Lung microvascular endothelial cell (primary cell): ENCODE measurements at places on chromosomes 3 and 15. TPM values are rescaled to one million over a fixed set of nuclear protein-coding genes. Genes with fewer than 3 reads are reported as not detected.
A peak's percentile ranks its signal among the peaks of the same experiment; 100 is the strongest.

DNA sequence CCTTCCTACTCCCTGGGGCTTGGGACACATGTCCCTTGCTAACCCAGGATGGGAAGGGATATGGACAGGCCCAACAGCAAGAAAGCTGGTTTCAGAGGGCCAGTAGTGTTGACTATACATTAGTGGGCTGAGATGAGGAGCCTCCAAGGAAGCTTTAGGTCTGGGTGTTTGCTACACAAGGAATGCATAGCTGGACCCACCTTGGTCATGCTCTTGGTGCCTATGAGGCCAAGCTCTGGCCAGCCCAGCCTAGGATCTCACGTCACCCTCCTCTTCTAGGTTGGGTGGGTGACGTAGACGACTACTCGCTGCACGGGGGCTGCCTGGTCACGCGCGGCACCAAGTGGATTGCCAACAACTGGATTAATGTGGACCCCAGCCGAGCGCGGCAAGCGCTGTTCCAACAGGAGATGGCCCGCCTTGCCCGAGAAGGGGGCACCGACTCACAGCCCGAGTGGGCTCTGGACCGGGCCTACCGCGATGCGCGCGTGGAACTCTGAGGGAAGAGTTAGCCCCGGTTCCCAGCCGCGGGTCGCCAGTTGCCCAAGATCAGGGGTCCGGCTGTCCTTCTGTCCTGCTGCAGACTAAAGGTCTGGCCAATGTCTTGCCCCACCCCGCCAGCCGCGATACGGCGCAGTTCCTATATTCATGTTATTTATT, 653 bp upstream of the WDR6 start:
- peak; percentile 72 for DNase-seq

DNA sequence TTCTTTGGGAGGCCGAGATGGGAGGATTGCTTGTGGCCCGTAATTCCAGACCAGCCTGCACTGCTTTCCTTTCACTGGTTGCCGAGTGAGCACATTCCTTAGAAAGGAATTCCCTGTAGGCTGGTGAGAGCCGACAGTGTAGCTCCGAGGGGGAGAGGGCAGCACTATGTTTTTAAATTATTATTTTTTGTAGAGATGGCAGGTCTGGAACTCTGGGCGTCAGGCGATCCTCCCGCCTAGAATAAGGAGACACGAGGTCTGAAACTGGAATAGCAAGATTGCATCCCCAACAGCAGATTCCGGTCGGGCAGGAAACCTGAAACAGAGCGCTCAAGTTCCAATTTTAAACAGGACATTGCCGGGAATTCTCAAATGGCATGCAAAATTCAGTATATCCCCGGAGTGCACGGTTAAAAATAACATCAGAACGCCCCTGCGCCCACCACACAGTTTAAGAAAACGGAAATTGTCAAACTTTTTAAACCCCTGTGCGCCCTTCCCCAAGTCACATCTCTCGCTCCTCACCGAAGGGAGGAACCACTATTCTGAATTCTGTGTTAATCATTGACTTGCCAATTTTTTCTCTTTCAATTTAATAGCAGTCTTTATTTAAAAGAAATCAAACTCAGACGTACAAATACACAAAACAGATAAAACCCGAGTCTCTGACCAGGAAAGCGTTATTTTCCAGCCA, 643 bp upstream of the RNU5B-1 start:
- DNase-seq = peak; percentile 47

GRCh38 chr3:171646357-171647133, 163.7 kb downstream of the PLD1 start:
- DNase-seq = peak; percentile 69

Gene KNL1
- total RNA-seq = 2.0 and 7.6 TPM in 2 replicates

Gene KCNMB3
- 1.3 and 2.6 TPM in 2 replicates for total RNA-seq

Gene PROK2
- not detected in 2 replicates for total RNA-seq
